ENCODE measurements at places on chromosomes 12 and 14.

- DNase-seq: no peak
These were observed 98.8 kb downstream of the CCDC92 start for GRCh38 chr12:123873793-123874192.

GRCh38 chr14:45946251-45946650, 693.2 kb upstream of the MIS18BP1 start:
- no peak for DNase-seq

DNA sequence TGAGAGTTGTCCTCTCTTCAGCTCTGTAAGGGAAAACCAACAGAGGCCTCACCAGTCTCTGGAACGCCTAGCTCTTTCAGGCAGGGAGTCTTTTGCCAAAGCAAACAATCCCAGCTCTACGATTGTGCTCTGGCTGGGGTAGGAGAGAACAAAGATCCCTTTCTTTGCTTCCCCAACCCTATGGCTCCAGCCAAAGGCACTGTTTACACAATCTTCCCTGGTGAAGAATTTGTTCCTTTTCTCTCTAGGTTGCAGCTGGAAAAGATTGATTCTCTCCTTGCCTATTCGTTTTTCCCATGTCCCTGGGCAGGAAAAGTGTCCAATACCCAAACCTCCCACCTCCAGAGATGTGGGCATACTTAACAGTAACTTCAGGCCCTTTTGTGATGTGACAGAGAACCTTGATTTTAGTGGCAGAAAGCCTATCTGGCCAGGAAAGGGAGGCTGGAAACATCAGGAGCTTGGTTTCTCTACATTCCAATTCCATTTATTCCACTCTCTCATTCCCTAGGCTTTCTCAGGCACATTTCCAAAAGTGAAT, 16.8 kb downstream of the ATP5MC2 start:
- no peak for DNase-seq

- peak; percentile 46 for DNase-seq
These were observed 17.9 kb downstream of the WASHC3 start for GRCh38 chr12:102043928-102044327.

- no peak for DNase-seq
These were observed 13.9 kb upstream of the DEGS2 start for GRCh38 chr14:100173353-100173752.

DNA sequence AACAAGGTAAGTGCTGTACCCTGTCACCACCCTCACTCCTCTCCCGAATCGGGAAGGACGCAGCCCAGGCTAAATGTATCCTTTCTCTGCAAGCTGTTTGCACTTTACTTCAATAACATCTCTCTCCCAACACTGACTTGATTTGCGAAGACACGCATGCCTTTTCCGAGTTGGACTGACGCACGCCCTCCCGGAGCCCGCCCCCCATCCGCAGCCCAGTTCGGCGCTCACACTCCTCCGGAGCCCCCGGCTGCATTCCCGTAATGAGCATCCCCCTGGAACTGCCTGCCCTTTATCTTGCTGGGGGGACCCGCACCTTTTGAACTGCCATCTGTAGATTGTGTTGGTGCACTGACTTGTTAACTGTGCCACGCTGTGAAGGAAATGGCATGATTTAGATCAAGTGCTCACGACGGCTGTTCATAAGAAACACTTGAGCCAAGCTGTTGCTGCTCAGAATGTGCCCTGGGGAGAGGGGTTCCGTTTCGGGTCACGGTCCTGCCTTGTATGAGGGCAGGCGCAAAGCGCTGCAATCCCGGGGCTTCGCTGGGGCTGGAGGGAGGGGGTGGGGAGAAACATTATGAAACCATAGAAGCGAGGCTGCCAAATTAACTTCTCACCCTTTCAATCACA, 176.6 kb upstream of the CDKN3 start:
- DNase-seq: no peak

DNA sequence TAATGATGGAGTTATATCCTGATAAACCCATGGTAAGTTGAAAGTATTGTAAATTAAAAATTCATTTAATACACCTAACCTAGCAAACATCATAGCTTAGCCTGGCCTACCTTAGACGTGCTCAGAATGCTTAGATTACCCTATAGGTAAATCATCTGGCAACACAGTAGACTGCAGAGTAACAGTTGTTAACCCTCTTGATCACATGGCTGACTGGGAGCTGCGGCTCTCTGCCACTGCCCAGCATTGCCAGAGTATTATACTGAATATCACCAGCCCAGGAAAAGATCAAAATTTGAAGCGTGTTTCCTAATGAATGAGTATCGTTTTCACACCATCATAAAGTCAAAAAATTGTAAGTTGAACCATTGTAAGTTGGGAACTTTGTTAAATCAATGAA, 17.8 kb upstream of the TMPRSS12 start:
- DNase-seq: no peak

- no peak for DNase-seq
These were observed 1.2 kb downstream of the NOVA1 start for GRCh38 chr14:26596543-26597061.

- DNase-seq: peak; percentile 63
These were observed 1.1 kb downstream of the ARID2 start for GRCh38 chr12:45730348-45731189.

DNA sequence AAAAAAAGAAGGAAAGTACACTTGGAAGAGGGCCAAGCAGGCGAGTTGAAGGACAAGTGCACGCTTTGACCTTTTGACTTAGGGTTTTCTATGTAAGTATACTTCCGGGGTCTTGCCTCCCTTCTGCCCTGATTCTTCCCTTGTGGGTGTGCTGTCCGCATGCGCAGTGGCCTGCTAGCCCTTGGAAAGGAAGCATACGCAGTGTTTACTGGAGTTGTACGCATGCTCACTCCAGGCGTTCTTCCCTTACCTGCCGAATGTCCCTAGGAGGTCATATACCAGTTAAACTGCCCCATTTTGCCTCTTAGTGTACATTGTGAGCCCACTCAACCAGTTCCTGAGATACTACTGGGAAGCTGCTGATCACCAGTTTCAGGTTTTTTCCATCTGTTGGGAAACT, 15.7 kb upstream of the DDHD1 start:
- DNase-seq: no peak

GRCh38 chr12:62995097-62995496, 60.1 kb upstream of the PPM1H start:
- DNase-seq: no peak

- DNase-seq: no peak
These were observed 99.9 kb downstream of the CEP83 start for GRCh38 chr12:94359761-94360160.

GRCh38 chr12:92615703-92616102, 87.1 kb upstream of the PLEKHG7 start:
- no peak for DNase-seq

- DNase-seq: peak; percentile 100
These were observed at the start of the genes KNTC1 and RSRC2 for GRCh38 chr12:122526683-122527477. Gene KNTC1 (plus strand): TSS chr12:122527249. CDS start chr12:122530064, 2,815 bp downstream. Gene RSRC2 (minus strand): TSS chr12:122526936. CDS start chr12:122526853, 83 bp downstream.

GRCh38 chr12:93793983-93794382, 116.8 kb downstream of the CRADD start:
- no peak for DNase-seq

DNA sequence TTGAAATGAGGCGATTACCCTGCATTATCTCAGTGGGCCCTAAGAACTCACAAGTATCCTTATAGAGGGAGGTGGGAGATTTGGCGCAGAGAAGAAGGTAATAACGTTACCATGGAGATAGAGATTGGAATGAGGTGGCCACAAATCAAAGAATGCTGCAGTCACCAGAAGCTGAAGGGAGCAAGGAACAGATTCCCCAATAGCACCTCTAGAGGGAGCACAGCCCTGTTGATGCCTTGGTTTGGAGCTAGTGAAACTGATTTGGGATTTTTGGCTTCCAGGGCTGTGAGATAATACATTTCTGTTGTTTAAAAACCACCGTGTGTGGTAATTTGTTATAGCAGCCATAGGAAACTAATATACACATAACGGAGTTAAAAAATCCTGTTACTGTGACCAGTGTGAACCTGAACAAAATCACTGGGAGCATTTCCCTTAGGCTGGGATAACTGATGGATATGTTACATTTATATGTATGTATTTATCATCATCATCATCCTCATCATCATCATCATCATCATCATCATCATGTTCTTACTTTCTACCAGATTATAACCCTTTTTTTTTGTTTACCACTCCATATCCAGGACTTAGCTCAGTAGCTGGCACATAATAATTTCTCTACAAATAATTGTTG, 100.3 kb downstream of the LIN7A start:
- DNase-seq: peak; percentile 11

DNA sequence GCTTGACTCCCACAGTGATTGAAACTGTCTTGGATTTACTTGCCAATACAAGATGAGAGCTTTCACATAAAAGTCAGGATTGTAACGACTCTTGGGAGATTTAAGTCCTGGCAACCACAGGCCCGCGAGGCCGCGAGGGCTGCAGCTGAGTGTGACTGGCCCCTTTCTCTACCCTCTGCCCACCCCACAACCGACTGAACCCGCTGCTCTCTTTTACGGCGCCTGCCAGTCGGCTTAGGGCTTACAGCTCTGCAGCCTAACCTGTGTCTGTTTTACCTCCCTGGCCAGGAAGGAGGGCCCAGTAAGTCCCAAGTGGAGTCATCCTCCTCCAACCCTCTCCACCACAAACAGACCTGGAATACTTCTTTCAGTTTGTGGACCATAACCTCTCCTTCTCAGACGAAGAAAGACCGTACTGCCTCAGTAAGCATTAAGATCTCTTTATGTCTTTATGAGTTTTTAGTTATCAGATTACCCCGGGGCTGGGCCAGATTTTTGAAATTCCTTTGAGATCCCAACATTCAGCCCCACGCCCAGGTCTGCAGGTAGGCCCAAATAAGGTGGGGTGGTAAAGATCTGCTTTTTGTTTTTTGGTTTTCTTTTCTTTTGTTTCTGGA, 12.6 kb upstream of the TIGAR start:
- DNase-seq: no peak

- DNase-seq: no peak
These were observed 2.7 kb upstream of the CCDC63 start for GRCh38 chr12:110844131-110844530.

DNA sequence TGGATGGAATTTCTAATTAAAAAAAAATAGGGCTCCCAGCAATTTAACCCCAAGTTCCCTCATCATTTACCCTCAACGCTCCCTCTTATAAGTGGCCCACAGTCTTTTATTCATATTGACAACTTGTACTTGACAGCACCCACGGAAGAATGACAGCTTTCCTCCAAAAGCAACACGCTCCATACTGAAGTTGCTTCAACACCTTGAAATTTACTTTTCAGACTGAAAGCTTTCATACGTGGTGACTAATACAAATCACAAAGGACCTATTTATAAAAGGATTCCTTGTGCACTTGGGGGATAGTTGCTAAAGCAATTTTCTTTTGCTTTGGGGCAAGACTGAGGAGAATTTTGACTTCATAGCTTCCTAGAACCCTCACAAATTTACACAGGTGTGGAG, 1629.4 kb upstream of the SEL1L start:
- no peak for DNase-seq

DNA sequence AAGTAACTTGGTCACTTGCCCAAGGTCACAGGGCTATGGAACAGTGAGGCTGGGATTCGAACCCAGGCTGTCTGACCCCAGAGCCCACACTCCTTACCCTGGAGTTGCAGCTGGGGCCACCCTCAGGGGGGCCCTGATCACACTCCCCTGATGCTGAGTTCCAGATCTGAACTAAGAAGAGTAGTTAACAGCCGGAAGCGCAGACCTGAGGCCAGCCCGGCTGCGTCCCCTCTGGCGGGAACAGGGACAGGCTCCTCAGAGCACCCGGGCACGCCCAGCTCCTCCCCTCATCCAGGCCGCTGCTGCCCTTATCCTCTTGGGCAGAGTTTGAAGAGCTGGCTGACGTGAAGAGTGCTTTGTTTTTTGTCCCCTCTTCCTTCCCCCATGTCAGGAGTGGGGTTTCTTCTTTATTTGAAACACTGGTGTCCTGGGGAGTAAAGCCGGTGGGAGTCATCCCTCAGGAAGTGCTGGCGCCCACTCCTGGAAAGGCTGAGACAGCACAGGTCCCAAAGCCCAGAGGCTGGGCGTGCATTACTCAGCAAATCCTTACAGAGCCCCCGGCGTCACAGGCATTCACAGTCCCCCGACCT, 8.7 kb downstream of the PHB2 start:
- DNase-seq: peak; percentile 58
